H1 (cell line): ENCODE measurements at places on chromosomes 7 and 10.

DNA sequence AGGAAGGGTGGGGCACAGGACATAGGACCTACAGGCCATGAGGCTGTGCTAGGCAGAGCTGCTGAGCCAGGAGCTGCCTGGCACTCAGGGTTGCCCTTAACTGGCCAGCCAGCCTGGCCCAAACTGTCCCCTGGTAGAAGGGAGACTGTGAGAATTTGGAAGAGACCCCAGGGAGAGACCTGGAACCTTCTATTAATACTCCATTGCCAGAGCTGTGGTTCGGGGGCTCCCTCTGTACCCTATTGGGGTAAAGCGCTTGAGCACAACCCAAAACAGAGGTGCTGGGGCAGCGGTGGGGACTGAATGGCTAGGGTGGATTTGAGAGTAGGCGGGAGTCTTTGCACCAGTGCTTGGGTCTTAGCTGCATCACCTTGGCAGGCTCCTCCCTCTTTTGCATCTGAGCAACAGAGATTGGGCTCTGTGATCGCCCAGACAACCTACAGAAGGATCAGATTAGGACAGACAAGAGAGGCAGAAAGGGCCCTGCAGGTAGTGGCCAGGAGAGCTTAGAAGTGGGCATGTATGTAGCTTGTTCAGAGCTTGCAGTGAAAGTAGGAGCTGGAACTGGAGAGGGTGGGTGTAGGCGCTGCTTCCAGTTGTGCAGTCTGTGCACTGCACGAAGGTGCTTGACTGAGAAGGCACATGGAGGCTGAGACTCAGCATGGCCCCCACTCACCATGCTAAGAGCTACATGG is 53.3 kb downstream of the ADCYAP1R1 start:
- DNase-seq = no peak

DNA sequence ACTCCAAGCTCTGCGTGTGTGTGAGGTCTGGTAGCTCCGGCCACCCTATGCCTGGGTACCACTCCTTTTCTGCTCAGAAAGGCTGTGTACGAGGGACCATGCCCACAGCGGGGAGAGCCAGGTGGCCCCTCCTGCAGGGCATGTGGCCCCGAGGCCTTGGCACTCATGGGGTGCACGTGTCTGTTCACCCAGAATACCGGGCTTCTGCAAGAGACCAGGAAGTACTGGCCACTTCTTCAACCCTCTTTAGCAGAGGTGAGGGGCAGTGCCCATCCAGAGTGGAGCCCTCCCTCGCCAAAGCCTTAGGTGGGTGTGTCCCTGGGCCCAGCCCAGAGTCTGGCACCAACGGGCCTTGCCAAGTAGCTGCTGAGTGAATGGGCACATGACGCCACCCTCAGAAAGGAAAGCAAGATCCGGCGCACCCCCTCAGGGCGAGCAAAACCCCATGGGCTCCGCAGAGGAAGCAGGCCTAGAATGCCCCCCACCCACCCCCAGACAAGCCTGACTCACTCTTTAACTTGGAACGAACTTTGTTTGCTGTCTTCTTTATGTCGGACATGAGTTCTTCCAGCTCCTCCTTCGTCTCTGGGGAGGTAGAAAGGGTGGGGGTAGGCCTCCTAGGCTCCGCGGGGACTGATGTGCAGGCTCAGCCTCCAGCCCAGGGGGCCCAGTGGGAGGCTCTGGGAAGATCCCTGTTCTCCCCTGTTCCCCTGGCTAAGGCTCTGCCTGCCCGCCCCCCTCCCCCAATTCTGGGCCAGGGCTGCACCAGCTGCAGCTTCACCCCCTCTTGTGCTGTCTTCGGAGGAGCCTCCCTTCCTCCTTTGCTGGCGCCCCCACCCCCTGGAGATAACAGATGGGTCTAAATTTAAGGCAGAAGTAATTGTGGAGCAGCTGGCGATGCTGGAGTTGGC is 14.6 kb downstream of the STX1A start:
- no peak for DNase-seq

DNA sequence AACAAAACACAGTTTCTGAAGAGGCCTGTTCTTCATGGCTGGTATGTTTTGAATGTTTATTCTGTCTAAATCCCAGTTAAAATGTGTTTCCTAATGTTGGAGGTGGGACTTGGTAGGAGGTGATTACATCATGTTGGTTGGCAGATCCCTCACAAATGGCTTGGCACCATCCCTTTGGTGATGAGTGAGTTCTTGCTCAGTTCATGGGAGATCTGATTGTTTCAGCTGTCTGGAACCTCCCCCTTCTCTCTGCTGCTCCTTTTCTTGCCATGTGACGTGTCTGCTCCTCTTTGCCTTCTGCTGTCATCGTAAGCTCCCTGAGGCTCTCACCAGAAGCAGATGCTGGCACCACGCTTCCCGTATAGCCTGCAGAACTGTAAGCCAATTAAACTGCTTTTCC is 383.6 kb upstream of the TPK1 start:
- no peak for DNase-seq

GRCh38 chr7:2645274-2645868 is 13.6 kb downstream of the TTYH3 start:
- no peak for DNase-seq

- no peak for DNase-seq
Observed at GRCh38 chr10:44627591-44628354, 242.9 kb upstream of the CXCL12 start.

- DNase-seq = no peak
Observed at GRCh38 chr10:84235096-84235495, 6.2 kb downstream of the LRIT1 start.

GRCh38 chr7:151884312-151885201 is 7.6 kb upstream of the PRKAG2 start:
- DNase-seq = no peak
